ENCODE measurements at places on chromosomes 1 and 21.

- DNase-seq = no peak
Observed at GRCh38 chr1:221865808-221866207, 123.9 kb upstream of the DUSP10 start.

- no peak for DNase-seq
Observed at GRCh38 chr1:198660341-198661261, 21.8 kb downstream of the PTPRC start.

DNA sequence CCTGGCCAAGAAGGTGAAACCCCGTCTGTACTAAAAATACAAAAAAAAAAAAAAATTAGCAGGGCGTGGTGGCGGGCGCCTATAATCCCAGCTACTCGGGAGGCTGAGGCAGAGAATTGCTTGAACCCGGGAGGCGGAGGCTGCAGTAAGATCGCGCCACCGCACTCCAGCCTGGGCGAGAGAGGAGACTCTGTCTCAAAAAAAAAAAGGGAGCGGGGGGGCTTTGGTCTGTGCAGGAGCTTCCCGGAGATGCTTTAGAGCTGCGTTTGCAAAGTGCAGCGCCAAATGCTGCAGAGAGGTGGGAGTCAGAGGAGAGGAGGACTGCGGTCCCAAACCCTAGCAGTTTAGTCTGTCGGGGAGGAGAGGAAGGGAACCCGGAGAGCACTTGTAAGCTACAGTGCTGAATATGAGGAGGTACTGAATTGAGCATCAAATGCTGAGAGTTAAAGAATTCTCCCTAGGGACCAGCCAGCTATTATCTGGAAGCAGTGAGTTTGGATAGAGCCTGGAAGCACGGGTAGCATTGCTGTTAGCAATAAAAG, 569 bp downstream of the FALEC start:
- no peak for DNase-seq

DNA sequence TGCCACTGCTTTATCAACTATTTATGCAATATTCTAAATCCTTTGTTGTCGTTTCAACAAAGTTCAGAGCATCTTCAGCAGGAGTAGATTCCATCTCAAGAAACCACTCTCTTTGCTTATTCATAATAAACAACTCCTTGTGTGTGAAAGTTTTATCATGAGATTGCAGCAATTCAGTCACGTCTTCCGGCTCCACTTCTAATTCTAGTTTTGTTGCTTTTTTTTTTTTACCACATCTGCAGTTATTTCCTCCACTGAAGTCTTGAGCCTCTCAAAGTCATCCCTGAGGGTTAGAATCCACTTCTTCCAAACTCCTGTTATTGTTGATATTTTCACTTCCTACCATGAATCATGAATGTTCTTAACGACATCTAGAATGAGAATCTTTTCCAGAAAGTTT, 14.8 kb upstream of the ETS2 start:
- no peak for DNase-seq
